CD4-positive, alpha-beta T cell treated with Interleukin-4 for 4 hours (primary cell): ENCODE measurements at places on chromosomes 7 and 10.

DNA sequence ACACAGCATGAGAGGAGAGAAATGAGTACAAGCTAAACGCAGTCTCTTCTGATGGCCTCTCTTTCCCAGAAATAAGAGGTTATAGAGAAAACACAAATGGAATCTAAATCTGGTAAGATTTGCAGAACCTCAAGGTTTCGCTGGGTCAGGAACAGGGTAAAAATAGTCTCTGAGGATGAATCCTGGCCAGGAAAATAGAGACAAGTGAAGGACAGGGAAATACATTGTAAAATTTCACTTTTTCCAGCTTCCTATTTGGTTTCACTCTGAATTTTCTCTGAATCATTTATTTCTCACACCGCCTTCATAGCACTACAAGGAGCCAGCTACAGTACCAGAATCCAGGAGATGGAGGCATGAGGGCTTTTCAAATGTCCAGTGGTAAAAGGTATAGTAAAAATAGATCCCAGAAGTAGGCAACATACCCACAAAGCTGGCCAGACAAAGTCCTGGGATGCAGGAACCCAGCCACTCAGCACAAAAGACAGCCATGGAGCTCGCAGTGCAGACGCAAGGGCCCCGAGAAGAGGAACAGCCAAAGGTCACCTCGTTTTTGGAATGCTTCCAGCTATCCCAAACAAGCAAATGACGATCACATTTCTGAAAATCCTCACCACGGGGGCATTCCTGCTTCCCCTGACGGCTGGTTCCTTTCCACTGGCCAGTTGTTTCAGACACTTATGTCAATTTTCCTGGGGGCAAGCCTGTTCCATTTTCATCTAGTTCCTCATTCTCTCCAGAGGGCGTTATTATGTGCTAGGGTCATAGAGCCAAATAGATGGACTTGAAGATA is 21.5 kb upstream of the IKZF1 start:
- DNase-seq, result no peak

DNA sequence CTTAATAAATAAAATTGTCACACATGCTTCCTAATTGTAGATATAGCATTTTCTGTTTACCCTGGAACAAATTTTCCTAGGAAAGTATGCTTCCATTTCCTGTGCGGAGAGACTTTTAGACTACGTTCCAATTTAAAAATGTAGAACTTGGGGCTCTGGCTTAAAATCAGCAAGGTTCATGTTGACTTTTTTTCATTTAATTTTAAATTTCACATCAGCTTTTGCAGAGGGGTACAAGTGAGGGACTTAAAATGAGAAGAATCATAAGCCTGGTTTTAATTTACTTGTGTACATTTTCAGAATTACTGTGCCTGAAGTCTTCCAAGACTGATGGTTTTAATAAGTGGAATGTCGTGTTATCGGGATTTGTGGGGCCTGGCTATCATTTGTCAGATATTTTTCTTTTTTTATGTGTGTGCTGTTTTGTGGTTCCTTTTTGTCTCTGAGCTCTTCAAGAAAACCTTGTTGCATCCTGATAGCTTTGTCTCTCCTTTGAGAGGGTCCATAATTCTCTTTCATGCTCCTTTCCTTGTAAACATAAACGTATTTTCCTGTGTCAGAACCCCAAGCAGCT is 8.8 kb upstream of the ATRNL1 start:
- no peak for DNase-seq

GRCh38 chr7:113247198-113247597 is 128.8 kb upstream of the SMIM30 start:
- no peak for DNase-seq

DNA sequence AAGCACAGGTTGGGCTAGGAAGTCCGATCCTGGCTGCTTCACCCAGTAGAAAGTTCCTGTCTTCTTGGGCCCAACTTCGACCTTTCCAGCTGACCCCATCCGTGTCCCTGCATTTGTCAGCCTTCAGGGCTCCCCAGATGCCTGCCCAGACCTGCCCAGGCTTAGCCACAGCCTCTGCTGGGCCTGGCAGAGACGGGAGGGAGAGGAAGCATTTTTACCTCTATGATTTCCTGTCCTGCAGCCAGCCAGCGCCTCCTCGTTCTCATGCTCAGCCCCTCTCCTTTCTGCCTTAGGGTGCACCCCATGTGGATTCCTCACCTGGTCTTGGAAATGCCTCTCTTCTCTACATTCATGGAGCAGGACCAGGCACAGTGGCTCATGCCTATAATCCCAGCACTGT is 3.7 kb downstream of the METTL27 start:
- DNase-seq, result no peak

DNA sequence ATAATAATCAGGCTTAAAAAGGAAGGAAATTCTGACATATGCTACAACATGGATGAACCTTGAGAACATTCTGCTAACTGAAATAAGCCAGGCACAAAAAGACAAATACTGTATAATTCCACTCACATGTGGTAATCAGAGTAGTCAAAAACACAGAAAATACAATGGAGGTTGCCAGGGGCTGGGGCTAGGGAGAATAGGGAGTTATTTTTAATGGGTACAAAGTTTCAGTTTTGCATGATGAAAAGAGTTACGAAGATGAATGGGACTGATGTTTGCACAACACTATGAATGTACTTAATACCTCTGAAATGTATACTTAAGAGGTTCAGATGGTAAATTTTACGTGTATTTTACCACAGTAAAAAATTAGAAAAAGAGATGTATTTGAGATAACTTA is 145.6 kb downstream of the DOCK4 start:
- DNase-seq, result no peak

GRCh38 chr7:29588900-29589696 is 25.5 kb downstream of the PRR15 start:
- DNase-seq, result peak; percentile 47

GRCh38 chr7:81244224-81244623 is 325.4 kb upstream of the SEMA3C start:
- no peak for DNase-seq

GRCh38 chr7:139993592-139993991 is 69.2 kb downstream of the PARP12 start:
- DNase-seq, result no peak

GRCh38 chr7:25196132-25196896 is 32.0 kb downstream of the NPVF start:
- no peak for DNase-seq

- peak; percentile 55 for DNase-seq
These were observed 11.4 kb downstream of the NPVF start for GRCh38 chr7:25216837-25217236.

DNA sequence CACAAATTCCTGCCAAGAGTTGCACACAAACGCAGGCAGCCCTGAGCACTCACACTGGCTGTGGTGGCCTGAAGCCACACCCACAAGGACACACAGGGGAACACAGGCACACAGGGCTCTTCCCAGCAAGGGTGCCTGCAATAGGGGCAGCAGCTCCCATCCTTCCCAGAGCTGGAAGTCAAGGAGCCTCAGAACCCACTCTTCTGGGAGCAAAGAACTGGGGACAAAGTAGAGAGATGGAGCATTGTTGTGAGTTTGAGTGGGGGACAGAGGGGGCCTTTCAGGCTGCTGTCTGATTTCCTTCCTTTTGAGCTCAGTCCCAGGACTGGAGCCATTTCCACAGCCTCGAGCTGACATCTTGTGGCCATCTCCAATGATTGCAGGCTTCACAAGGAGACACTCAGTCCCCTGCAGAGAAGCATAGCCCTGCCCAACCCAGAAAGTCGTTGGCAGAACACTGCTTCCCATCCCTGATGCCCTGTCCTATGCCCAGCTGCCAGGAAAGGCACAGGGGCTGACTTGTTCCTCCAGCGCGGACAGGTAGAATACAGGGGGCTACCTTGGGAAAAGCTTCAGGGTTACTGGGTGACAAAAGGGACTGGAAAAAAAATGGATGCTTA is 34.4 kb upstream of the SLF2 start:
- DNase-seq, result peak; percentile 19

DNA sequence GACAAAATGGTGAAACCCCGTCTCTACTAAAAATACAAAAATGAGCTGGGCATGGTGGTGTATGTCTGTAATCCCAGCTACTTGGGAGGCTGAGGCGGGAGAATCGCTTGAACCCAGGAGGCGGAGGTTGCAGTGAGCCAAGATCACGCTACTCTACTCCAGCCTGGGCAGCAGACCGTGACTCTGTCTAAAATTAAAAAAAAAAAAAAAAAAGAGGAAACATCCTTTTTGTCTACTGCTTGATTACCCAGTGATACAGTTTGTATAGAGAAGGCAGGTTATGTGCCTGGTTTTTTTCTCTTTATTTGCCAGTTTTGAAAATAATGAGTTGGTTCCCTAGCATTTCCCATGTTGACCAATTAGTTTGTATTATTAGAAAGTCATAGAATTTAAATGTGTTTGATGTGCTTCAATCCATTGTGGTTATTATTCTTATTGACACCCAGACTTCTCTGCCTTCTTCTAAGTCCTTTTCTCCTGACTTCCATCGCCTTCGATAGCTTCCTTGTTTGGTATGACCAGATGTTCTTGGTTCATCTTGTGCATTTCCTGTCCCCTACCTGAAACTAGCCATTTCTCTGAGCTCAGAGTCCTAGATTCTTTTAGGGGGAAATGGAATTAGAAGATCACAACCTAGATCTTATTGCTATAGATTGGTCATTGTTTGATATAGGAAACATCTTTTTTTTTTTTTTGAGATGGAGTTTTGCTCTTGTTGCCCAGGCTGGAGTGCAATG is 43.2 kb downstream of the VKORC1L1 start:
- no peak for DNase-seq

- DNase-seq, result no peak
These were observed 122.8 kb upstream of the CTTNBP2 start for GRCh38 chr7:117995850-117996650.

GRCh38 chr7:128713794-128714193 is 25.4 kb upstream of the CALU start:
- no peak for DNase-seq

GRCh38 chr7:143322760-143323633 is 7.1 kb downstream of the CLCN1 start:
- DNase-seq, result no peak

DNA sequence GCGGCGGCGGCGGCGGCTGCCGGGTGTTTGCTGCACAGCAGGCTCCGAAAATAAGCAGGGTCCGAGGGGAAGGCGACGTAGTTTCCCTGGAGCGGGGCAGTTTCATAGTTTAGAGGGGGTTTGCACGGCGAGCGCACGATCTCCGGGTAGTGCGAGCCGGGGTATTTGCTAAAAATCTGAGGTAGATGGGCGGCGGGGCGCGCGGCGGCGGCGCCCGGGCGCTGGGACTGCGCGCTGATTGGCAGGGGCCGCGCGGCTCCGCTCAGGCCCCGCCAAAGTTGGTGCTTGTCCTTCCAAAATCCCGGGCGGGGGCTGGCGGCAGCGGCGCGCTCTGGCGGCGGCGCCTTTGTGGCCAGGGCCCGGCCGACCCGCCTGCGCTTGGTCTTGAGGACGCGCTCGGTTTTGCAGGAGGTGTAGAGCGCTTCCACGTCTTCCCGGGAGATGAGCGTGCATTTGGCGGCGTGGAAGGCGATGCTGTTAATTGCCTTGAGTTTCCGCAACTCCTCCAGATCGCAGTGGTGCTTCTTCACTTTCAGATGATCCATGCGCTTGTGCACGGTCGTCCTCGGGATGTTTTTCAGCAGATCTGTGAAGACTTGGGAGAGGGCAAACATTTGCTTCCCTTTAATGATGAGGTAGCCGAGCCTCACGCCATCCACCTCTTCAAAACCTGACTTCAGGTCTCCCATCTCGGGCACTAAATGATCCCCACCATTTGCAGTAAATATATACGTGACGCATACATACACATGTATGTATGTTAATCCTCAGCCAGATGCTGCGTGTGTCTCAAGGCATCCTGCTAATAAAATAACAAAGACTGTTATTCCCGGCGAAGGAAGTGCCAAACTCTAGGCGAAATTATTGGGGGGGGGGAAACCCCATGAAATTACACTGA is 8.1 kb downstream of the SKIDA1 start:
- no peak for DNase-seq

DNA sequence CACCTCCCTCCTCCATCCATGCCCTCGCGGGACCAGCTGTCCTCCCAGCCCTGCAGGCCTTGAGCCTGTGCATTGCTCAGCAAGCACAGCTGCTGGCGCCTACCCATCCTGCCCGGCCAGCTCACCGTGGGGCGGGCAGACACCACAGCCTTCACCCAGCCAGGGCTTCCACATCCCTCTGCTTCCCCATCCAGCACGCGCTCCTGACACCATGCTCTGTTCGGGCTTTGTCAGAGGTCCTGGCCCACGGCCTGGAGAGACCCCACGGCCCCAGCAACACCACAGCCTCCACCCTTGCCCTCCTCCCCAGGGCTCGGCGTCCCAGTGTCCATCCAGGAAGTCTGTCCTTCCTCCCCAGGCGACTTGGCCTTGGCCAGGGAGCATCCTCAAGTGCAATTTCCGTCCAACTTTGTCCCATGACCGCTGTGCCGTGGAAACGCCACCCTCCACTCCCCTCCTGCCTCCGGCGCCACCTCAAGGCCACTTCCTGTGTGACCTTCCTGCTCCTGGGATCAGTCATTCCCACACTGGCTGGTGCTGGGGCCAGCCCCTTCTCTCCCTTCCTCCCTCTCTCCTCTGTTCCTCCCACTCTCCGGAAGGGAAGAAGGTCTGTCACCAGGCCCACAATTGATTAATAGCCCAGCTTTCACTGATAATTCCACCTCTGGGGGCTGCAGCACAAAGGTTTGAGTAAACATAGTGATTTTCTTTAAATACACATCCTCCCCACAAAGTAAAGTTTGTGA is 71.5 kb upstream of the SMNDC1 start:
- DNase-seq, result no peak

- DNase-seq, result no peak
These were observed 40.2 kb upstream of the KLF6 start for GRCh38 chr10:3825244-3825643.

GRCh38 chr7:101792051-101792681 is 25.3 kb upstream of the CUX1 start:
- no peak for DNase-seq

GRCh38 chr7:129529643-129530042 is 27.3 kb downstream of the SMKR1 start:
- no peak for DNase-seq

DNA sequence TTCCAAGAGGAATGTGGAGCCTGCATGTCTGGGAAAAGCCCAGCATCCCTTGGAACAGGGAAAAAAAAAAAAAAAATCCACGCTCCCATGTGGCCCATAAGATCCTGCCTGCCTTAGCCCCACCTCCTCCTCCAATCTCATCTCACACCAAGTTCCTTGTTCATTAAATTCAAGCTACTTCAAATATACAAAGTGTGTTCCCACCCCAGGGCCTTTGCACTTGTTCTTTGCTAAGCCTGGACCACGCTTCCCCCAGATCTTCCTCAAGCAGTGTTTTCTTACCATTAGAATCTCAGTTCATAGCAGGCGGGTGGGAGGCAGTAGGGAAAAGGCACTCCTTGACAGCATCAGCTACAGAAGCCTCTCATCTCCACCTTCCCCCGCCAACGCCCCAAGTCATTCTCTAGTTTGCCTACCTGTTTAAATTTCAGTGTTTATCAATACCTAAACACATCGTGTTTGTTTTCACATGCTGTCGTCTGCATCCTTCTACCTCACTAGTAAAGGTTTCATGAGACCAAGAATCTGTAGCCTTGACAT is 262.8 kb downstream of the FGFR2 start:
- DNase-seq, result no peak

DNA sequence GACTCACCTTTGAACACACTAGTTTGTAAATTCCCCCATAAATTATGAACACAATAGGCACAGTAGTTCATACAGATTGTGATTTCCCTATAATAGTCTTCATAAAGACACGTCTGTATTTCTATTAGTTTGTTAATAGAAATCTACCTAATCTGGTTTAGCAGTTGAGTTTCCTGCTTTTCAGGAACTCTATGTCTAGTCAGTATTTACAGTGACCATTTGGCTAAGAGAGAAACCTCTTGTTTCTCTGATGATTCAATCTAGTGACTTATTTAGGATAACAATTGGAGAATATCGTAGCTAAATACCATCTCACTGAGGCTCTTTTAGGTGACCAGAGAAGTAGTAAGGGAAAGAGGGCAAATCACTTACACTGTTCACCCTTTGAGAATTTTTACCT is 5.9 kb upstream of the HERPUD2 start:
- DNase-seq, result no peak
